ENCODE measurements at places on chromosomes 7 and 10. TPM values are rescaled to one million over a fixed set of nuclear protein-coding genes. Genes with fewer than 3 reads are reported as not detected.

DNA sequence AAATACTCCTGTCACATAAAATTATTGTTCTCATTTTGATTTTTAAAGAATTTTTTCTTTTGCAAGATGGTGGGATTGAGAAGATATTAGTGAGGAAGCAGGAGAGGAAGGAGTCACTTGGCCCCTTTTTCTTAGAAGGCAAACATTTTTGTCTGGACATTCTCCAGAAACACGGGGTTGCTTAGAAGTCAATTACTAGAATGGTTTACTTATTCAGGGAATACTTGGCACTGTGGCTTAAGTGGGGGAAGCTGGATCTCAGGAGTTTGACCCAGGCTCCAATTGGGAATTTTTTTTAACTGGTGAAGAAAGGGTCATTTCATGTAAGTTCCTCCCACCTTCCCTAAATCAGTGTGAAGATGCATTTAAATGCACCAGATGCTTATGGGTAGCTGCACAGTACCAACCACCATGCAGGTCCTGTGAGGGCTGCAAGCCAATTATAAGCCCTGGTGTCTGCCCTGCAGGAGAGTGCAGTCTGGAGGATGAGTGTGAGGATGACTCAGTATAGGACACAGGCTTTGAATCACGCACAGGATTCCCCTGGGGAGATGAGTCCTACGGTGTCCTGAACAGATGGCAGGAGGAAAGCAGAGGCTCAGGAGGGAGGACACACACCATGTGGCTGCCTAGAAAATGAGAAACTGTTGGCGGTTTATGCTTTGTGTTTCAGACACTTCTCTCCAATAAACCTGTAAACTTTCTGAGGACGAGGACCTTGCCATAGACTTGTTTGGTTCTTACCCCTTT is 299.1 kb downstream of the PLXNA4 start:
- H3K4me3 ChIP-seq: no peak overlapping the region
- H3K27me3 ChIP-seq: no peaks in the 10 kb centered on the region
- no peaks in the 10 kb centered on the region for H3K36me3 ChIP-seq
- H3K4me1 ChIP-seq: no peaks in the 10 kb centered on the region
- H3K27ac ChIP-seq: no peak overlapping the region

DNA sequence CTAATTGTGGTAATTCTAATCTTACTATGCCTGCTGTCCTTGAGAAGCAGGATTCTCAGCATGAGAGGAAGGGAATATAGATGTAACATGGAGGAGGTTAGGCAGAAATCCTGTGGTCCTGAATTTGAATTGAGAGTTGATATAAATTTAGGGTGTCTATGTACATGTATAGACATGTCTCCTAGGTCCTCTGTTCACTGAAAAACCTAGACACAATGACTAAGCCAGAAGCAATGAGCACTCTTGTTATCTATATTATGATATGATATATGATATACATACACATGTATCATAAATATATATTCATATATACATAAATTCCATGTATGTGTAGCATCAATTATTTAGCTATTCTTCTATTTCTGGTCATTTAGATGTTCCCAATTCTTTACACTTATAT is 173.3 kb upstream of the MKLN1 start:
- H3K4me3 ChIP-seq: no peak overlapping the region
- H3K27me3 ChIP-seq: no peaks in the 10 kb centered on the region
- H3K4me1 ChIP-seq: no peaks in the 10 kb centered on the region
- H3K36me3 ChIP-seq: no peaks in the 10 kb centered on the region

DNA sequence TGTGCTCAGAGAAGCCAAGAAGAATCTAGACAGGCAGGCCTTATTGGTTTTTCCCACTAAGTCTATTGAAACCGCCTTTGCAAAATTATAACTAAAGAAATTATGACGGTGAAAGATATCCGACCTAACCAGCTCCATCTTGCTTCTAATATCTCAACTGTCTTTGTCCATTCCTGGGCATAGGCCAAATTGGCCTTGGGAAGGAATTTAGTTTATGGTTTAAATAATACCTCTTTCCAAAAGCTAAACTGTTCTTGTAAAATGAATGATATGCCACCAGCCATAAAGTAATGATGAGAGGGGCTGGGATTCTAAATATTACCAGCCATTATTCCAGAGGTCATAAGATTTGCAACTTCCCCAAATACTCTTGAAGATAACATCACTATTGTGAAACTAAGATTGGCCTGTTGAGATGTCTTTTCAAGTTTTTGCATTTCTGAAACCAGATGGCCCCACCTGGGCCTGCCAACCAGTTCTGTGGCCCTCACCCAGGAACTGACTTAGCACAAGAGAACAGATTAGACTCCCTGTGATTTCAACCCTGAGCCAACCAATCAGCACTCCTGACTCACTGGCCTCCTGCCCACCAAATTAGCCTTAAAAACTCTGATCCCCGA is 41.2 kb upstream of the SLC35G1 start:
- DNase-seq: no peak
- H3K36me3 ChIP-seq: no peaks in the 10 kb centered on the region
- H3K27ac ChIP-seq: no peak overlapping the region
- no peak overlapping the region for H3K4me3 ChIP-seq

DNA sequence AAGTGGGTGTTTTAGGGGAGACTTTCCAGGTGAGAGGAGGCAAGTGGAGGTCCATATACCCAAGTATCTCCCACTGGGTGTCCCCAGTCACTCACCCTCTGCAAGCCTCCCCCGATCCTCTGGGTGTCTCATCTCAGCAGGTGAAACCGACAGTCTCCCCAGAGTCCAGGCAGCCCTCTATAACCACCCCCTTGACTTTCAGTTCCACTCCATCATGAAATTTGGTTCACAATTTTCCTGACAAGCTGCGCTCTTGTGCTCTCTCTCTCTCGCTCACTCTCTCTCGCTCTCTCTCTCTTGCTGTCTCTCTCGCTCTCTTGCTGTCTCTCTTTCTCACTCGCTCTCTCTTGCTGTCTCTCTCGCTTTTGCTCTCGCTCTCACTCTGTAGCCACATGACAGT is 8.1 kb upstream of the RABGEF1 start:
- H3K27me3 ChIP-seq: no peaks in the 10 kb centered on the region
- no peak for DNase-seq
- H3K4me3 ChIP-seq: no peak overlapping the region
- H3K4me1 ChIP-seq: peaks cover 18% of the 10 kb centered on the region

GRCh38 chr7:84848219-84848973 is 338.5 kb downstream of the SEMA3D start:
- H3K4me3 ChIP-seq: no peak overlapping the region
- H3K4me1 ChIP-seq: no peaks in the 10 kb centered on the region
- H3K27ac ChIP-seq: no peak overlapping the region
- no peaks in the 10 kb centered on the region for H3K36me3 ChIP-seq
- DNase-seq: no peak

DNA sequence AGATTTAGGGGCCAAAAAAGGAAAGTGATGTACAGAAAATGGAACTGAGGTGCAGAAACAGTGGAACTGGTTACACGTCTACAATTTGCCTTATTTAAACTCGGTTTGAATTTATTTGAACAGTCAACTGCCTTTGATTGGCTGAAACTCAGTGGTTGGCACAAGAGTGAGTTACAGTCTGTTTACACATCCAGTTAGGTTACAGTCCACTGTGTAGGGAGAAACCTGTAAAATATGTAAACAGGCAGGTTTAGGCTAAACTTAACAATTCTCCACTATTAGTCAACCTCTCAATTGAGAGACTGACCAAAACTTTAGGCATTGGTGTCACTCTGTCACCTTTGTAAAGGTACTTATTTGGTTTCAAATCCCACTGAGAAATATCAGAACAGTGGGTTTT is 40.3 kb upstream of the RELN start:
- H3K27me3 ChIP-seq: no peaks in the 10 kb centered on the region
- H3K36me3 ChIP-seq: no peaks in the 10 kb centered on the region
- no peaks in the 10 kb centered on the region for H3K4me1 ChIP-seq

DNA sequence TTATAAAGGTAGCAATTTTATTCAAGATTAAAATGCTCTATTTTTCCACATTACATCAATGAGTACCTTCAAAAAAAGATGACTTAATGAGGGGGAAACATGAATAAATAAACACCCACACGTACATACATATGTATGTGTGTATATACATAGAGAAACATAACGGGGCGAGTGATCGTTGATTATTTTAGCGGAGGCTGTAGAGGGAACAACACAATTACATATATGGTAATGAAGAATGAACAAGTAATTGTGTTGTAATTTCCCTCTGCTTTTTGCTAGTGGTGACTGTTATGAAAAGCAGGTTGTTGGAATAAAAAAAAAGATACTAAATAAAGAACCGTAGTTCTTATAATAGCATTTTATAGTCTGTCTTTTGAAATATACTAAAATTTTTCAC is 63.2 kb downstream of the CACNB2 start:
- H3K4me1 ChIP-seq: no peaks in the 10 kb centered on the region
- no peaks in the 10 kb centered on the region for H3K27me3 ChIP-seq
- H3K4me3 ChIP-seq: no peak overlapping the region
- no peaks in the 10 kb centered on the region for H3K36me3 ChIP-seq

GRCh38 chr7:78125884-78126283 is 327.3 kb downstream of the PHTF2 start:
- H3K4me1 ChIP-seq: no peaks in the 10 kb centered on the region
- H3K36me3 ChIP-seq: no peaks in the 10 kb centered on the region
- no peaks in the 10 kb centered on the region for H3K27me3 ChIP-seq
- H3K27ac ChIP-seq: no peak overlapping the region
- H3K4me3 ChIP-seq: no peak overlapping the region

GRCh38 chr7:1693991-1694524 is 24.0 kb downstream of the ELFN1 start:
- no peaks in the 10 kb centered on the region for H3K27me3 ChIP-seq
- no peaks in the 10 kb centered on the region for H3K4me1 ChIP-seq
- no peak for DNase-seq
- no peaks in the 10 kb centered on the region for H3K36me3 ChIP-seq
- no peak overlapping the region for H3K4me3 ChIP-seq

GRCh38 chr10:99425204-99425603 is 5.2 kb downstream of the GOT1 start:
- DNase-seq: no peak
- H3K4me1 ChIP-seq: peaks cover 4% of the 10 kb centered on the region
- H3K27ac ChIP-seq: no peak overlapping the region
- H3K27me3 ChIP-seq: no peaks in the 10 kb centered on the region

DNA sequence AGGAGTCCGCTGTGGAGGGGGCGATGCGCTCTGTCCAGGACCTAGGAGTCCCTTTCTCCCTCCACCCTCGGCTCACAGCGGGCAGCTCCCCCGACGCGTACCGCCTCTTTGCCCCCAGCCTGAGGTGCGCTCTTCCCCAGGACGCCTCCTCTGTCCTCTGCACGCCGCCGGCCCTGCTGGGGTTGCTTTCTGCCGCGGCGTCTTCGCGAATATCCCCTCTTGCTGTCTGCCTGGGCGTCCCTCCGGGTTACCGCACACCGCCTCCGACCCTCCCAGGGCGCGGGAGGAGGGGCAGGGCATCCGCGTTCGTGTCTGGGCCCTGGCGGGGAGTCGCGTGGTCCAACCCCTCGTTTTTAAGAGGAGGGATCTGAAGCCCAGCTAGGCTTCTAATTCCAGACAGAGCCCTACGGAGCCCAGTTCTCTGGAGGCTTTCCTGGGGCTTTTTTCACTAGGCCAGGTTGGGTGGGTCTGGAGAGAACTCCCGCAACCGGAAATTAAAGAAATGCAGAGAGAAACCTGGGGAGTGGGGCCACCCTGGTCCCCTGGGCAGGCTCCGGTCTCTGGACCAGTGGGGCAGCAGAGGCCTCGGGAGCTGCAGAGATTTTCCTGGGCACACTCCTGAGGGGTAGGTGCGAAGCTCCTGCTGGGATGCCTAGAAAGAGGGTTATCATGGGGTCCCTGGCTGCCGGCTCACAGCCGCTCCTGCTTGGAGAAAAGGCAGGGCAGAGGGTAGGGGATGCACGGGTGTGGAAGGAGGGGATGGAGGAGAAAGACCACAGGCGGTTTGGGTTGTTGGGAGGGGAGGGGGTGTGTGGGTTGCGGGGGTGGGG is 166.9 kb downstream of the UBE2H start:
- 0 out of 2 replicates have a peak overlapping the region, but pooled peaks have one; percentile 55 for H3K4me3 ChIP-seq
- peaks cover 28% of the 10 kb centered on the region for H3K27me3 ChIP-seq
- H3K27ac ChIP-seq: no peak overlapping the region
- peaks cover 20% of the 10 kb centered on the region for H3K4me1 ChIP-seq
- no peak for DNase-seq

DNA sequence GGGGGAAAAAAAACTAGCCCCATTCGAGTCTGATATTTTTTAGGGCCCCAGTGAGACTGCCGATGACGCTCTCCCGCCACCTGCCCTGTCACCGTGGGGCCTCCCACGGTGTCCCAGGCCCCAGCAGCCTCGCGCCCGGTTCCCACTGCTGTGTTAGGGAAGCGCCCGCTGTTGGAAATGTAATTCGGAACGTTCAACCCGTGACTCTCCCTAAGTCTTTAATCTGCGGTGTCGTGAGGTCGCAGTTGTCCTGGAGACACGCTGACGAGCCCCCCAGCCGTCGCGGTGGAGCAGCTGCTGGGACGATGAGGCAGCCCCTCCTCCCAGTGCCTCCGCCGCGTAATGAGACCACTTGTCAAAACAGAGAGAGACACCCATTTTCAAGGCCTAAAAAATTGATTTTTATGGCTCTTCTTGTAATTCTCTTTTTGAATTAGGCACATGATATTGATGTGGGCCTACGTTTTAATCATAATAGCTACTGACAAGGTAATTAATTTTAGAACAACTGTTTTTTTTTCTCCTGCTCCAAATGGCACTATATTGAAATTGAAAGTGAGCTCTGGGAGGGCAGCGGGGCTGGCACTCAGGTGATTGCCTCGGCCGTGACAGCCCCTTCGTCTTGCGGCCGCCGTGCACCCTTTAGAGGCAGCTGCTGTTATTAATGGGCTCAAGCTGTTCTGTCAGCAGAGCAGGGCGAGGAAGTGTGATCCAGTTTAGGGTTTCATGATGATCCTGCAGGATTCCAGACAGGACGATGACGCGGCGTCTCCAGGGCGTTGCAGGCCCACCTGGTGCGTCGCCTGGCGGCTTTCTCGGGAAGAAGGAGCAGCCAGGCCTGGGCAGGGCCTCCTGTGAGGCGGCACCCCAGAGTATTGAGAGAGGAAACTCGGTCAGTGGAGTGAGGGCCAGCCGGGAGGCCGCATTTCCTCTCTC is 63.3 kb downstream of the NKX6-2 start:
- no peaks in the 10 kb centered on the region for H3K36me3 ChIP-seq
- H3K4me1 ChIP-seq: no peaks in the 10 kb centered on the region
- no peak for DNase-seq
- H3K4me3 ChIP-seq: no peak overlapping the region

DNA sequence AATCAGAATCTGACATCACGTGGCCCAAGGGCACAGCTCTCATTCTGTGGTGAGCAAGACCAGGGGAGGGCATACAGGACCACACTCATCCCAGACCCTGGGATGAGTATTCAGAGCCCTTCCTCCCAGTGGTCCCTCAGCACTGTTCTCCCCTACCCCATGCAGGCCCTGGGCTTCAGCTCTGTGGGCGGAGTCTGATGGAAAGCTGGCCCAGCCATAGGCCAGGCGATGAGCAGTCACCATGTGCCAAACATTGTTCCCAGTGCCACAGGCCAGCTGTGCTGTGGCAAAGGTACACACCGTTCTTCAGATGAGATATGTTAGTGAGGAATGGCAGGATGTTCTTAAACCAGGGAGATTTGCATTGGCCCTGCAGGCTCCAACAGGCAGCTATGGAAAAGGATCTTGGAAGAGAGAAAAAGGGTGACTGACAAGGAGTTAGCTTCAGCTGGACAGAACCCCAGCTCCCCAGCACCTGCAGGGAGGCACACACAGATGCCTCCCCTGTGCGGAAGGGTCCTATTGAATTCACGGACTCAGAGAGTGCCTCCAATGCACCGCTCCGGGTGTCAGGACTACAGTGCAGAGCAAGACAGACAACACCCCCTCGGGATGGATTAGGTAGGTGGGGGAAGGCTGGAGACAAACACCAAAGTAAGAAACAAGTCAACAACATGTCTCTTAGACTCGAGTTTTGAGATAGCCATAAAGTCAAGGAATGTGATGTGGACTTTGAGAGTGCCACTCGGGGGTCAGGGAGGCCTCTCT is 596.0 kb upstream of the MGMT start:
- H3K4me1 ChIP-seq: no peaks in the 10 kb centered on the region
- no peaks in the 10 kb centered on the region for H3K27me3 ChIP-seq
- H3K27ac ChIP-seq: no peak overlapping the region

NPC1L1 gene
- total RNA-seq: 0.08 TPM

TAS2R41 gene
- total RNA-seq: not detected

ANKRD22 gene
- 0.48 TPM for total RNA-seq

KIAA1549 gene
- total RNA-seq: 0.82 TPM
